ENCODE measurements at places on chromosomes 7 and 10. TPM values are rescaled to one million over a fixed set of nuclear protein-coding genes. Genes with fewer than 3 reads are reported as not detected.
A peak's percentile ranks its signal among the peaks of the same experiment; 100 is the strongest.

DNA sequence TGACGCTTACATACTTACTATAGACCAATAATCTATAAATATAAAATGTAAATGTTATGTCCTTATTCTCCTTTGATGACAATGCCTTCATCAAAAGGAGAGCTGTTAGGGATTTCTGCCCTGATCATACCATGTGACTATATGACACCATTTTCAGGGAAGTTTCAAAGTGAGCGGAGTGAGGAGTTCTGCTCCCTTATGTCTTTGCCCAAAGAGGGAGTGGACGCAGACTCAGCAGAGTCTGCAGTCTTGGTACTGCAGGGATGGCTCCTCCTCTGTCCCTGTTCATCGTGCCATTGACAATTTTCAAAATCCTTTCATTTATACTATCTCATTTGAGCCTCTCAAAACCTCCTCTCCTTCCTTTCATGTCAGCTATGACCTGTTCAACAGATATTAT, 27.9 kb downstream of the HYAL4 start:
- peaks cover 20% of the 10 kb centered on the region for H3K27me3 ChIP-seq
- DNase-seq = no peak
- no peak overlapping the region for H3K27ac ChIP-seq
- H3K36me3 ChIP-seq = no peaks in the 10 kb centered on the region
- H3K4me1 ChIP-seq = no peaks in the 10 kb centered on the region
- H3K4me3 ChIP-seq = no peak overlapping the region

GPC2 gene
- total RNA-seq = 0.22 TPM

CRYGN gene
- not detected for total RNA-seq

DNA sequence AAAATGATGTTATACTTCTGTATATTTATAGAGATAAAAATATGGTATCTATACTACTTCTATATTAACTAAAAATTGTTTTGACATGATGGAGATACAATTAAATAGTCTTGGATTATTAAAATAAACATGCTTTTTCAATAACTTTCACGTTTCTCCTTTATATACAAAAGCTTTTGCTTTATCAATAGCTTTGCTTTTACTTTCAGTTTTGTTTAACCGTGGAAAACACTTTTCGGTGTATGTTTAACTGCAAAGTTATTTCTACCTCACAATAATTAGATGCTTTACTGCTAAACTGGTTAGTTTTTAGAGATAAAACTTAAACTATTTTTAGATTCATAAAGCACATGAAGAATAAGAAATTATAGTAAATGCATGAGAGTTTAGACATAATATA, 432.1 kb upstream of the PCDH15 start:
- H3K27ac ChIP-seq = no peak overlapping the region
- H3K36me3 ChIP-seq = no peaks in the 10 kb centered on the region
- no peaks in the 10 kb centered on the region for H3K4me1 ChIP-seq

GRCh38 chr7:7897949-7898515, 70.6 kb upstream of the GLCCI1 start:
- H3K36me3 ChIP-seq = no peaks in the 10 kb centered on the region
- H3K27ac ChIP-seq = no peak overlapping the region
- peak; percentile 9 for DNase-seq
- no peak overlapping the region for H3K4me3 ChIP-seq

GRCh38 chr7:1329966-1330800, 97.5 kb downstream of the UNCX start:
- DNase-seq = no peak
- no peaks in the 10 kb centered on the region for H3K4me1 ChIP-seq
- H3K27ac ChIP-seq = no peak overlapping the region
- H3K36me3 ChIP-seq = no peaks in the 10 kb centered on the region

GRCh38 chr10:36313142-36313541, 671.0 kb upstream of the FZD8 start:
- no peaks in the 10 kb centered on the region for H3K27me3 ChIP-seq
- no peak overlapping the region for H3K4me3 ChIP-seq
- no peaks in the 10 kb centered on the region for H3K4me1 ChIP-seq
- DNase-seq = no peak
- no peaks in the 10 kb centered on the region for H3K36me3 ChIP-seq

CALHM3 gene
- not detected for total RNA-seq

GRCh38 chr10:132420981-132421846, 24.2 kb downstream of the PWWP2B start:
- peak overlapping the region; percentile 36 for H3K27ac ChIP-seq
- H3K4me3 ChIP-seq = 0 out of 2 replicates have a peak overlapping the region, but pooled peaks have one; percentile 8
- peaks cover 8% of the 10 kb centered on the region for H3K4me1 ChIP-seq

SGCE gene
- 70.4 TPM for total RNA-seq

- no peaks in the 10 kb centered on the region for H3K27me3 ChIP-seq
- H3K4me3 ChIP-seq = no peak overlapping the region
- DNase-seq = peak; percentile 81
- peaks cover 7% of the 10 kb centered on the region for H3K4me1 ChIP-seq
Observed at GRCh38 chr7:964401-965231, 10.1 kb upstream of the ADAP1 start.

DNA sequence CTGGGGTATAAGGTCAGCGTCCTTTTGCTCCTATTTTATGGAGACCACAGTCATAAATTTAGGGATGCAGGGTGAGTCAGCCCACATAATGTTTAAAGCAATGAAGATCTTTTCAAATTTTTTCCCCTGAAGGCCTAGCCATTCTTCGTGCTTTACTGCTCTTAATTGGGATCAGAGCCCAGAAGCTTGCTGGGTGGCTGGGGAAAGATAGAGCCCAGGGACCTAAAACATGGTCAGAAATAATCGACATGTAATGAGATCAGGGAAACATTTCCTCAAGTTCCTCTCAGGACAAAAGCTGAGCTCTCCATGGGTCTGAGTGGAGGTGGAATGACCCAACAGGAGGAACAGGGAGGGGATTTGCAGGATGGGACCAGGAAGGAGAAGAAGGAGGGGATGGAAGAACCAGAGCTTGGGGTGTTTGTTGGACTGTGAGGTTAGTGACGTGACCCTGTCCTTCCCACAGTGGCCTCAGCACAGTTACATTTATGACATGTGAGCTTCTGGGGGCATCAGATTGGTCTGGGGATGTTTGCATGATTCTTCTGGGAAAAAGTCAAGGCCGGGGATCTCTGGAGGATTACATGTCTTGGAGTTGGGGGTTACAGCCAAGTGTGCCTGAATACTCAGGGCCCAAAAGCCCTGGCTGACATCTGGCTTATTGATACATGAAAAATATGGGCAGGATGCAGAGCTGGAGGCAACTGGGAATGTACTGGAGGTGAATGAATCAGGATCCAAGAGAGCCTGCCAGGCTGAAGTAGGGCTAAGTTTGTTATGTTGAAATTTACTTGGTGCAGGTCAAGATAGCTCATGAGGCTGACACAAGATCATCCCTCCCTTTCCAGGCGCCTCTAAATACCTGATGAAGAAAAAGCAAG, 477.9 kb downstream of the RPS24 start:
- peaks cover 14% of the 10 kb centered on the region for H3K4me1 ChIP-seq
- H3K27me3 ChIP-seq = no peaks in the 10 kb centered on the region
- no peak overlapping the region for H3K4me3 ChIP-seq
- H3K27ac ChIP-seq = no peak overlapping the region
- H3K36me3 ChIP-seq = no peaks in the 10 kb centered on the region

DNA sequence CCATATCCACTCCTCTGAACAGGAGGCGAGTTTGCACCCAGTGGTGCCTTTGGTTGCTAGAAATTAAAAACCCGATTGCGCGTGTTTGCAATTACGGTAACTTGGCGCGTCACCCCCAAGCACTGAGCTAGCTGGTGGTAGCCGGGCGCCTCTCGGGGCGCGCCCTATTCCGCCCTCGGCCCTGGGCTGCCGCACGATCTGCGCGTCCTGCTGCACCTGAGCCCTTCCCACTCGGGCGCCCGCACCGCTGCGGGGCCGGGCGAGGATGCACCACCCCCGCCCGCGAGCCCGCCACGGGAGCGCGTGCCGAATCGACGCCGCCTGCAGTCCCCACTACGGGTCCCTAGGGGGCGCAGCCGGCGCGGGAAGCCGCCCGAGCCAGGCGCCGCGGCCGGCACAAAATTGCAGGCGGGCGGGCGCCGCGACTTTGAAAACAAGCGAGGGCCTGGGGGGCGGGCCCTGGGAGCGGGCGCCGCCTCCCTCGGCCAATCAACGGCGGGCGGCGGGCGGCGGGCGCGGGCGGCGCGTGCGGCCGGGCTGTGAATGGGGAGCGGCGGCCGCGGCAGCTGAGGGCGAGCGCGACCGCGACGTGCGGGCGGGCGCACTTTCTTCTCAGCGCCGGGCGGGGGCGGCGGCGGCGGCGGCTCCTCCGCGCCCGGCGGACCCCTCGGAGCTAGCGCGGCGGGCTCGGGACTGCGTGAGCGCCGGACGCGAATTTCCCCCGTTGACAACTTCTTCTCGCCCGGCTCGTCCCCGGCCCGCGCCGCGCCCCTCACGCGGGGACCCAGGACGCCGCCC, at the start of gene SDK1:
Gene SDK1, plus strand, starts transcription at position 602 of the 798 bp plus-strand sequence. CDS start 335 bp downstream, outside the sequence.
- DNase-seq = peak; percentile 84
- peaks cover 22% of the 10 kb centered on the region for H3K27me3 ChIP-seq
- peak within 1 kb of the TSS; percentile 42 for H3K4me3 ChIP-seq
- H3K27ac ChIP-seq = no peak within 1 kb of the TSS

GRCh38 chr7:23672033-23672432, 8.0 kb upstream of the FAM221A start:
- H3K4me3 ChIP-seq = no peak overlapping the region
- no peak overlapping the region for H3K27ac ChIP-seq
- H3K27me3 ChIP-seq = no peaks in the 10 kb centered on the region
- DNase-seq = no peak
- no peaks in the 10 kb centered on the region for H3K4me1 ChIP-seq

CNPY1 gene
- total RNA-seq = not detected

Measured in GM23248 (cell line).